ENCODE measurements at places on chromosomes 6 and 20.

GRCh38 chr20:61487997-61488371 is 235.9 kb downstream of the CDH4 start:
- no peak for DNase-seq

- no peak for DNase-seq
These were observed 89.1 kb downstream of the MKKS start for GRCh38 chr20:10344953-10345352.

DNA sequence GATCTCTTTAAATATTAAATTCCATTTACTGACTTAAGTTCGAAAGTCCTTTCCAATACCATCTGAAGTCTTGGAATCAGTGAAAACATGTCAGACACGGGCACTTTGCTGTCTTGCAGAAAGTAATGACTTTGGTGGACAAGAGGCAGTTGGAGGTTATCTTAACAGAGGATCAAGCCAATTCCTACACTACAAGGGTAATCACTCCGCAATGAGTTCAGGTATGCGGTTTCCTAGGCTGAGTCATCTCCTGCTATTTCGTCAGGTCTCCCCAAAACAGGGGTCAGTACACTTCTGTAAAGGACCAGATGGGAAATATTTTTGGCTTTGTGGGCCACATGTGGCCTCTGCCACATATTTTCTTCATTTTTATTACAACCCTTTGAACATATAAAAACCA is 656.6 kb downstream of the KIF16B start:
- no peak for DNase-seq

DNA sequence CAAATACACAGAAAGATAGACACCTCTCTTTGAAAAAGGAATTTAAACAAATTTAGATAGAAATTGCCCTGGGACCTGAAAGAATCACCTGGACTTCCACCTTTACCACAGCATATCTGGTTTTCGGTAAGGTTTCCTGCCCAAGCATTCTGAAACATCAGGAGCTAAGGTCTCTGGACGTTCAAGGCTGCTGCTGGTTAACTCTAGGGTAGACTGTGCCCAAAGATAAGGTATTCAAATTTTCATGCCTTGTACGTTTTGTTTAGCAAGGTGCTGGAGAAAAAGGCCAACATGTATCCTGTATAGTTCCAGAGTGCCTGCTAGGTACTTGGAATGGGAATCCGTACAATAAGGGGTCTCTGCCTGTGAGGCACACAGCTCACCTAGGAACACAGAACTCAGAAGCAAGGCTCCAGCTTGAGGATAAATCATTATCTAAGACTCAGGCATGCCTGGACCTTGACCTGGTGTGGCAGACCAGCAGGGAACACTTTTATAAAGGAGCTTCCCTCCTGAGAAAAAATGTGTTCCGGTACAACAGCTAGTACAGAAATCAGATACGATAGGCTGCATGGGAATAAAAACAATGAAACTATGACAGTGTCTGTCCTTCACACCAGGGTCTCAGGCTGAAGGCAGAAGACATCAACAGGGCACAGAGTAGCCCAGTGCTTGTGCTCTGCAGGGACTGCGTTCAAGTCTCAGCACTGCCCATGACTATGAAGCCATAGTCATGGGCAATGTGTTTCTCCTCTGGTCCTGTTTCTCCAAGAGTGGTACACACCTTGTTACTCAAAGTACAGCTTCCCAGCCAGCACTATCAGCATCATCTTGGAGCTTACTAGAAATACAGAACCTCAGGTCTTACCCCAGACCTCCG is 70.4 kb downstream of the METTL24 start:
- no peak for DNase-seq

Measured in activated gamma-delta T cell treated with Interleukin-2 at 50 U/mL for 16 hours (primary cell).